CD8-positive, alpha-beta T cell (primary cell): ENCODE measurements at places on chromosomes 7 and 10.

- no peak for DNase-seq
Observed at GRCh38 chr10:130615457-130615856, 479.3 kb downstream of the GLRX3 start.

DNA sequence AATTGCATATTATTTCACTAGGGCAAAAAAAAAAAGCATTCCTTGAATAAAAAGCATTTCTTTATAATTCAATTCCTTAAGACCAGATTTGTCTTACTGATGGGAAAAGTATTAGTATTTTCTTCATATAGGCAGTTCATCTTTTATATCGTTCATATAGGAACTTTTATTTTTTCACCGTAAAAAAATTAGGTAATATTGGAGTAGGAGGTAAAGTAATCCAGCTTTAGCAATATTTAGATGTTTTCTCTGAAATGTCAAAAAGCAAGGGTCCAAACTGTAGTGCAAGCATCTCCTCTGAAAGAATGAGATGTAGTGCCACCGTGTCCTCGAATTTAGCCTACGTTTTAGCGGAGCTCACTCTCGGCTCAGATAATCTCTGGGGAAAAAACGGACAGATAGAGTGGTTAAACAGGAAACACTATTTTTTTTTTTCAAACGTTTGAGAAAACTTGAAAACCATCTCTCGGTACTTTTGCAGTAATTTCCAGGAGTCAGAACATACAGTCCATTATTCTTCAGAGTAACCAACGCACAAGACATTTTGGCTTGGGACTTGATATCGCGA is 5.5 kb upstream of the SPAG6 start:
- DNase-seq = no peak

DNA sequence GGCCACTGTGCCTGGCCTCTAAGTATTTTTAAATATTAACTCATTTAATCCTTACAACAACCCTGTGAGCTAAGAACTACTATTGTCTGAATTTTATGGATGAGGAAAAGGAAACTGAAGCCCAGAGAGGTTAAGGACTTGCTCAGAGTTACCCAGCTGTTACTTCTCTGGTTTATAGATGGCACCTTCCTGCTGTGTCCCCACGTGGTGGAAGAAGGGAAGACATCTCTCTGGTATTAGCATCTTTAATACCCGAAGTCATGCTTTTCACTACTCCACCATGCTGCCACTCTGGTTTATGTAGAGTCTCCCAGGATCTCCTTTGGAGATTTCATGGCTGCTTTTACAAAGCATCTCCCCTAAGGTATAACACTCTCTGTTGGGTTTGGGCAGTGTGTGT is 105.5 kb upstream of the MKLN1 start:
- no peak for DNase-seq

DNA sequence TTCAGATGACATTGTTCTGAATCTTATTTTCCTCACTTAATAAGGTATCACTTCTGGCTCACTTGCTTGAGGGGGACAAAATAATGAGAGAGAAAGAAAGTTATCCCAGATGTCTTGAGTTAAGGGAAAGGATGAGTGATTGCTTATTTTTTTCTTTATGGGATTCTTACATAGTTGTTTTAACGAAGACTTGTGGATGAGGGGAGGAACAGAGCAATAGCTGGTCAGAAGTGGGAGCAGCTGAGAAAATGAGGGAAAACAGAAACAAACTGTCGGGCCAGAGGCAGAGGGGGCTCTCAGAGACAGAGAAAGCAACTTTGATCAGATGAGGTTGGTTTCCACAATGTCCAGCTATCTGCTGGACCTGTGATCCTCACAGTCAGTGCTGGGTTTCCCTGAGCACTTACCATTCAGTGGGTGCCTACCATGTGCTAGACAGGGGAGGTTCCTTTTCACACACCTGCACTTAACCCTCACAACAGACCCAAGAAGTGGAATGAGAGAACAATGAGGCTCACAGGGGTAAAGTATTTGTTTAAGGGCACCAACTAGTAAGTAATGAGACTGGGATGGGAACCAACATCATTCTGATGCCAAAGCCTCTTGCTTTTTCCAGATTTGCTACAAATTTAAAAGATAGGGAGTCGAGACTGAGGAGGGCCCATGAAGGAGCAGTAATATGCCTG is 64.2 kb downstream of the BICC1 start:
- DNase-seq = no peak

DNA sequence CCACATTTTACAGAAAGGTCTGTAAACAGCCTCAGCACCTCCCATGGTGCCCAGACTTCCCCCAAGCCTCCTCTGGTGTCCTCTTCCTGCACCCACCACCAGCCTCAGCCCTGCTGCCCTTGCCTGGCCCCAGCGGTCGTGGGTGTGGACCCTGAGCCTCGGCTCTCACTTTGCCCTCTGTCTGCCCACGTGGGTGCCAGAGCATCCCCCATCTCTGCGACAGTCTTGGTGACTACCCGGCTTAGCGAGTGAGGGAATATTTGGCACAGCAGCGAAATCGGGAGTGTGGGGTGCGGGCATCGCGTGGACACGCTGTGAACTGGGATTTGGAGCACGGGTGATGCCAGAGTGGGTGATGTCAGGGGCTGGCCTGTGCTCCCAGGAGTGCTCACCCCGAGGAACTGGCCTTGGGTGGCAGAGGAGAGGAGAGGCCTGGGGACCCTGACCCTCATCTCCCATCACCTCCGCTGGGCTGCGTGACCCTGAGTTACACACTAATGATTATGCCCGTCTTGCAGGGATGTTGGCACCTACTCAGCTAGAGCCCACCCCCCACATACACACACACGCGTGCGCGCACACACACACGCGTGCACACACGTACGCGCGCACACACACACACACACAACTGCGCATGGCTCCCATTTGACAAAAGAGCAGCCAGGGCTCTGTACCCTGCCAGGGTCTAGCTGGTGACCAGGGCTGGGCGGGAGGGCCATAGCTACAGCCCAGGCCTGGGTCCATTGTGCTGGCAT is 8.7 kb downstream of the ELFN1 start:
- DNase-seq = no peak

DNA sequence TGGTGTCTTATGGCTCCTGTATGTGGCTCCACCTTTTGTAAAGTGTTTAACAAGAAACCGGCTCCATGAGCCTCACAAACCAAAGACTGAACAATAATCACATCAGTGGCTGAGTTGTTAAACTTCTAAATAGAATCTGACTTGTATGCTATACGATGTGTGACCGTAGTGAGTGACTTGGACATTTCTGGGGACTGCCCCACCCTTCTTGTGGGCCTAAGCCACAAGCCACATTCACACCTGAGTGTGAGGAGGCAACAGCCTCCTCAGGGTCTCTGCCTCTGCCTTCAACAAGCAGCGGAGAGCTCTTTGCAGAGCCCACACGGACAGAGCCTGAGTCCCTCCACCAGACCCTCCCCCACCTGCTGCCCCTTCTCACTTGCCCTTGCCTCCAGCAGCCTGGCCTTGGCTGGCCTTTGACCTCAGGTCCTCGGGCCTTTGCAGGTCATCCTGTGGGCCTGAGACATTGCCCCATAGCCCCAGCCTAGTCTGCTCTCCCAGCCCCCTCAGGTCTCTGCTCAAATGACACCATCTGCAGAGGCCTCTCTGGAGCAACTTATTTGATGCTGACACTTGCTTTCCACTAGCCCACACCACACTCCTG is 156.8 kb upstream of the TNS3 start:
- no peak for DNase-seq

- DNase-seq = no peak
Observed at GRCh38 chr10:61669849-61670248, 7.1 kb downstream of the CABCOCO1 start.

GRCh38 chr7:591856-592628 is 72.4 kb upstream of the PDGFA start:
- DNase-seq = no peak

DNA sequence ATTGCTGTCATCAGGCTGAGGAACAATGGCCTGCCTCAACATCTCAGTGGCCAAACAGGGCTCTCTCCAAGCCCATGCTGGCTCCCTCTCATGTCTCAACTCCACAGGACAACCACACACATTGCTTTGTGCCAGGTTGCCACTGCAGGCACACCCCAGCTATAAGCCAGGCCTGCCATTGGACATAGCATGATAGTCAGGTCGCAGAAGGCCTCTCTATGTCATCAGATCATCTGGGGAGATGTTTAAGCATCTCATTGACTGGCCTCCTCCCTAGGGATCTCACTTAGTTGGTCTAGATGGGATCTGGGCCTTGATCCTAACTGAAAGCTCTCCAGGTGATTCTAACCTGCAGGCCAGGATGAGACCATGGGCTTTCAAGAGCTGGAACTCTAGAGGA is 257.2 kb downstream of the GRID1 start:
- no peak for DNase-seq

GRCh38 chr7:155684543-155684942 is 40.1 kb downstream of the RBM33 start:
- DNase-seq = no peak

GRCh38 chr7:44757311-44757710 is 8.7 kb downstream of the ZMIZ2 start:
- no peak for DNase-seq

GRCh38 chr7:90661290-90662151 is 65.4 kb downstream of the CDK14 start:
- no peak for DNase-seq

GRCh38 chr10:60955957-60956425 is 12.0 kb upstream of the RHOBTB1 start:
- no peak for DNase-seq

GRCh38 chr10:70779088-70779487 is 6.1 kb downstream of the TBATA start:
- DNase-seq = no peak

DNA sequence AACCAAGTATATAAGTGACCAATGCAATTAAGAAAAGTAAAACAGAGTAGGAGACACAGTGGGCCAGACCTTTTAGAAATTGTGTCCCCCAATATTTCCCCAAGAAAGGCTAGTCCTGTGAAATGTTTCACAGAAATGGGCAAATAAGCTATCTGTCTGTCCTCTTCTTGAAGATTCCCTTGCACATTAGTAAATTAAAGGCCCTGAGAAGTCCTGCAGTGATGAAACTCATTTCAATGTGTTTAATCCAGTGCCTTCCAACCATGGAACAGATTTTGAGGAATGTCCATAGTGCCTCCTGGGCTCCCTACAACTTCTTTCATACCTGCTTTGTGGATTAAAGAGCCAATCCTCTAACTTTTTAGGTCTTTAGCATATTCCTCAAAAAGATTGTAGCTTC is 11.2 kb upstream of the EEPD1 start:
- no peak for DNase-seq

- DNase-seq = no peak
Observed at GRCh38 chr7:1445341-1445740, 13.9 kb downstream of the MICALL2 start.

DNA sequence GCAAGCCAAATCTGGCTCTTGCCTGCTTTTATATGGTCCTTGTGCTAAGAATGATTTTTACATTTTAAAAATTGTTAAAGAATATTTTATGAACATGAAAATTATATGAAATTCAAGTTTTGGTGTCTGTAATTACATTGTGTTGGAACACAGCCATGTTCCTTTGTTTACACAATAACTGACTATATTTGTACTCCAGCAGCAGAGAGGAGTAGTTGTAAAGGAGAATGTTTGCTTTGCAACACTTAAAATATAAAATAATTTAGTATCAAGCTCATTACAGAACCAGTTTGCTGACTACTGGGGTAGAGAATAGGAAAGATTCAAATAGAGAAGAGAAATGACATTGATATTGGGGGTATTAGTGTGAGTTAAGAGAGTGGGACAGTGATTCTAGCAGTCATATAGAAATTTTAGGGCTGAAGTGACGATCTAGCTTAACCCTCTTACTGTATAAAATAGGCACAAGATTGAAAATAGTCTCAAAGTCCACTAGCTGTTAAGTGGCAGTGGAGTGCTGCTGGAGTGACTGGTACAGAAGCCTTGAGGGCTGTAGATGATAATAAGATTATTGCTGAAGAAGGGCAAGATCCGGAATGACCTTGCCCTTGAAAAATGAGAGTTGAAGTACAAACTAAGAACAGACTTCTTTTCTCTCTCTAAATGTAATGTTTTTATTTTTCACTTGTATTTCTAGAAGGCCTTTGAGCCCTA is 28.2 kb downstream of the SGPL1 start:
- no peak for DNase-seq

- no peak for DNase-seq
Observed at GRCh38 chr7:41451826-41452225, 251.1 kb downstream of the INHBA start.

GRCh38 chr7:101093906-101094305 is 8.6 kb downstream of the TRIM56 start:
- no peak for DNase-seq

GRCh38 chr10:108375691-108376090 is 1211.2 kb upstream of the SORCS1 start:
- DNase-seq = no peak

DNA sequence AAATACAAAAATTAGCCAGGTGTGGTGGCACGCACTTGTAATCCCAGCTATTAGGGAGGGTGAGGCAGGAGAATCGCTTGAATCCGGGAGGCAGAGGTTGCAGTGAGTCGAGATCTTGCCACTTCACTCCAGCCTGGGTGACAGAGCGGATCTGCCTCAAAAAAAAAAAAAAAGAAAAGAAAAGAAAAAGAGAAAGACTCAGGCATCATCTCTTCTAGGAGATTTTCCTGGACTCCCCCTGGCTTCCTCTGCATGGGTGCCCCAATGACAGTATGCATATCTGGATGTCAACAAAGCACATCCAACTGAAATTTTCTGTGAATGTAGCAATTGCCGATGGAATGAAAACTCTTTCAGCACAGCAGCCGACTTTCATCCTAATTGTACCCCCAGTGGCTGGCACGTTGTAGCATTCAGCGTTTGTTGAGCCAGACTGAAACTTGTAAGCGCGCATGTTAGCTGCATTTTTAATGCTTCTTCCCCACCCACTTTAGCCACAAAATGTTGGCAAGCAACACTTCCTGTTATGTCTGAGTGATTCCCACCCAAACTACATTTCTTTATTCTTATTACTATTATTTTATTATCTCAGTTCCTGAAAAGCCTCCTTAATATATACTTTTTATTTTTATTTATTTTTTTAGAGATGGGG is 70.2 kb downstream of the PRTFDC1 start:
- peak; percentile 74 for DNase-seq

DNA sequence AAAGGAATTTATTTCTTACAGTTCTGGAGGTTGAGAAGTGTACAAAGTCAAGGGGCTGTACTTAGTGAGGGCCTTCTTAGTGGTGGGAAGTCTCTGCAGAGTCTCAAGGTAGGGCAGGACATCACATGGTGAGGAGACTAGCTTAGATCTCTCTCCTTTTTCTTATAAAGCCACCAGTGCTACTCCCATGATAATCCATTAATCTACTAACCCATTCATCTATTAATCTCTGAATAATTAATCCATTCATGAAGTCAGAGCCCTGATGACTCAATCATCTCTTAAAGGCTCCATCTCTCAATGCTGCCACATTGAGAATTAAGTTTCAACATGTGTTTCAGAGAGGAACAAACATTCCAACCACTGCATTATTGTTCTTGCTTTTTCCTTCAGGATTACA is 64.4 kb upstream of the CSTF2T start:
- no peak for DNase-seq
